ENCODE measurements at places on chromosomes 13 and 19. TPM values are rescaled to one million over a fixed set of nuclear protein-coding genes. Genes with fewer than 3 reads are reported as not detected.

Gene ZNF547
- polyA plus RNA-seq: 1.8 TPM

Gene FUT1
- polyA plus RNA-seq: 5.2 TPM

Gene MADCAM1
- 1.8 TPM for polyA plus RNA-seq

Gene SIGLEC14
- 0.15 TPM for polyA plus RNA-seq

Gene TRIP10
- polyA plus RNA-seq: 85.7 TPM

Gene ZNF57
- polyA plus RNA-seq: 13.2 TPM

Gene ANKRD27
- 20.9 TPM for polyA plus RNA-seq

Gene SELENOV
- polyA plus RNA-seq: 2.2 TPM

Gene SWSAP1
- 4.0 TPM for polyA plus RNA-seq

Gene ZNF682
- polyA plus RNA-seq: 6.9 TPM

DNA sequence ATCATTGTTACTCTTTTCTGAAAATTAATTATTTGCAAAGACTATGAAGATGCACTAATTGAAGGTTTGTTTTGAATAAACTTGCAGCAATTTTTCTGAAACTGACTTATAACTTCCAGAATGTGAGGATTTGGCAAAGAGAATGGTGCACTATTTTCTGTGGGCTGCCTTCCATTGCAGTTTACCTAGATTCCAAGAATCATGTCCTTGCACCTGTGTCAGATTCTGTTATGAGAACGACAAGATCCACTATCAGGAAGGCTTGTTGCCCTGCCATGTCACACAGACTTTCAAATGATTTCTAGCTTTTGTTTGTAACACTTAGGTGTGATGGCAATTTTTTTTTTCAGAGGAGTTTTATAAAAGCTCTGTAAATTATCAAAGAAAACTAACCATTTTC is 5.6 kb upstream of the SLAIN1 start:
- H3K4me1 ChIP-seq: no peaks in the 10 kb centered on the region
- H3K27ac ChIP-seq: no peak overlapping the region
- no peak overlapping the region for H3K4me3 ChIP-seq
- H3K27me3 ChIP-seq: peaks cover 13% of the 10 kb centered on the region

GRCh38 chr13:109655611-109656010 is 130.8 kb downstream of the IRS2 start:
- no peaks in the 10 kb centered on the region for H3K4me1 ChIP-seq
- H3K27ac ChIP-seq: no peak overlapping the region
- DNase-seq: no peak

DNA sequence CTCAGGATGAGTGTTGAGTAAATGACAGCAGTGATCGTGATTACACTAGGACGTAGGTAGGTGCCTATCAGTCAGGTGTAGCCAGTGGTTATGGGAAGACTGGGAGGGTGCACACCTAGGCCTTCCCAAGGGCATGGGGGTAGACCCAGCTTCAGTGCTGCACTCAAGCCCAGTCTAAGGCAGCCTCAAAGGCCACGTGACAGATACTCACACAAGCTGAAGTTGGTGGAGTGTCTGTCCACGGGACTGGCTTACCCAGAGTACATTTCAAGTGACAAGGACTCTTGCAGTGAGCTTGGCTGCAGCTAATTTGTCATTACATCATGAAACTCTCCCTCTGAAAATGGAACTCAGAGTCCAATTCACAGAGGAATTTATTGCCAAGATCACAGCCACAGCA is 118.3 kb downstream of the SHISA2 start:
- no peaks in the 10 kb centered on the region for H3K4me1 ChIP-seq
- H3K27ac ChIP-seq: no peak overlapping the region
- H3K27me3 ChIP-seq: peaks cover under 1% of the 10 kb centered on the region
- no peaks in the 10 kb centered on the region for H3K36me3 ChIP-seq
- DNase-seq: peak; percentile 19

DNA sequence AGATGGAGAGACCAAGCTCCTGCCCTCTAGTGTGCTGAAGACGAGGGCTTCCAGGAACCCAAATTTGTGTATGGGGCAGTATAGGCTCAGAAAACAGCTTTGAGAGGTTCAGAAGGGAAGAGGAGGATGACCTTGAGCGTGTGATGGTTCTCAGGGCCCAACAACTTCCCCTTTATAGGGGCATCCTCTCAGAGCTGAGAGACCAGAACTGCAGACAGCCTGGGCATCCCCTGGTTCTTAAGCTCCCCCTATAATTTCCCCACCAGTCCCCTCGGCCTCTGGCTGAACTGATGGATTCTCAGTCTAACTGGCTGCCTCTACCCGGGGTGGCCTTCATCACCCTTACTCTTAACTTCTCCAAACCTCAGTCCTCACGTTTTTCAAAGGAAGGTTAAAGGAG is 167.5 kb downstream of the URI1 start:
- H3K27me3 ChIP-seq: no peaks in the 10 kb centered on the region
- H3K27ac ChIP-seq: no peak overlapping the region

GRCh38 chr19:585551-586110 is 4.0 kb upstream of the HCN2 start:
- no peaks in the 10 kb centered on the region for H3K4me1 ChIP-seq
- H3K27me3 ChIP-seq: peaks cover 19% of the 10 kb centered on the region
- no peaks in the 10 kb centered on the region for H3K36me3 ChIP-seq
- DNase-seq: no peak
- no peak overlapping the region for H3K4me3 ChIP-seq

- H3K27ac ChIP-seq: peak overlapping the region; percentile 49
- H3K4me1 ChIP-seq: peaks cover 23% of the 10 kb centered on the region
- H3K4me3 ChIP-seq: no peak overlapping the region
- H3K27me3 ChIP-seq: no peaks in the 10 kb centered on the region
- H3K36me3 ChIP-seq: no peaks in the 10 kb centered on the region
- DNase-seq: no peak
Measured at GRCh38 chr13:33259296-33259695, 26.3 kb downstream of the STARD13 start.

- no peak overlapping the region for H3K27ac ChIP-seq
- no peaks in the 10 kb centered on the region for H3K36me3 ChIP-seq
- DNase-seq: no peak
- H3K4me3 ChIP-seq: no peak overlapping the region
- peaks cover 71% of the 10 kb centered on the region for H3K27me3 ChIP-seq
Measured at GRCh38 chr19:50912102-50912599, 956 bp upstream of the KLK4 start.

GRCh38 chr13:42229287-42229686 is 42.7 kb upstream of the AKAP11 start:
- H3K27ac ChIP-seq: no peak overlapping the region
- H3K36me3 ChIP-seq: no peaks in the 10 kb centered on the region
- no peaks in the 10 kb centered on the region for H3K4me1 ChIP-seq
- no peaks in the 10 kb centered on the region for H3K27me3 ChIP-seq

DNA sequence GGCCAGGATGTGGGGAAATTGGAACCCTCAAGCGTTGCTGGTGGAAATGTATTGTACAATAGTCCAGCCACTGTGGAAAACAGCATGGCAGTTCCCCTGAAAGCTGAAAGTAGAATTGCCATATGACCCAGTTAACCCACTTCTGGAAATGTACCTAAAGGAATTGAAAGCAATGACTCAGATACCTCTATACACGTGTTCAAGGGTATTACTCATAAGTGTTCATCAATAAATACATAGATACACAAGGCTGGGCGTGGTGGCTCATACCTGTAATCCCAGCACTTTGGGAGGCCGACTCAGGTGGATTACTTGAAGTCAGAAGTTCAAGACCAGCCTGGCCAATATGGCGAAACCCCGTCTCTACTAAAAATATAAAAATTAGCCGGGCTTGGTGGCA is 71.9 kb upstream of the IRS2 start:
- no peaks in the 10 kb centered on the region for H3K36me3 ChIP-seq
- no peak overlapping the region for H3K4me3 ChIP-seq
- no peaks in the 10 kb centered on the region for H3K4me1 ChIP-seq
- H3K27me3 ChIP-seq: no peaks in the 10 kb centered on the region
- no peak for DNase-seq

- H3K27ac ChIP-seq: no peak overlapping the region
- no peaks in the 10 kb centered on the region for H3K4me1 ChIP-seq
- no peak overlapping the region for H3K4me3 ChIP-seq
- no peaks in the 10 kb centered on the region for H3K36me3 ChIP-seq
Measured at GRCh38 chr19:56839652-56840450, 675 bp downstream of the PEG3 start.

DNA sequence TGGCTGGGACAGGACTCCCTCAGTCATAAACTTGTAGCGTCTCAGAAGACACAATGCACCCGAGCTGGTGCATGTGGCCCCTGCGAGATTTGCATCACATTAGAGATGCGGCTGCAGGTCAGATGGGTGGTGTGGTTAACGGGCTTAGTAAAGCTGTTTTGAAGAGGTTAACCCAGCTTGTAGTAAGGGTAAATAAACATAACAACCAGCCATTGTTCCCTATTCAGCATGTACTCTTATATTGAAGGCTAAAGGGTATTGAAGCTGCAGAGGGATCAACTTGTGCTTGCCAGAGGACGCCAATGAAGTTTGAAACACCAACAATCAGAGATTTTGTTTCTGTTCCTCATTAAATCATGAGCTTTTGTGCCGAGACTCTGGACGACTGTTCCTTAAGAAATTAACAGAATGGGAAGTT is 79.4 kb downstream of the ZIC5 start:
- no peaks in the 10 kb centered on the region for H3K36me3 ChIP-seq
- H3K4me1 ChIP-seq: no peaks in the 10 kb centered on the region
- H3K27ac ChIP-seq: no peak overlapping the region
- H3K4me3 ChIP-seq: no peak overlapping the region
- no peak for DNase-seq
- peaks cover 74% of the 10 kb centered on the region for H3K27me3 ChIP-seq

DNA sequence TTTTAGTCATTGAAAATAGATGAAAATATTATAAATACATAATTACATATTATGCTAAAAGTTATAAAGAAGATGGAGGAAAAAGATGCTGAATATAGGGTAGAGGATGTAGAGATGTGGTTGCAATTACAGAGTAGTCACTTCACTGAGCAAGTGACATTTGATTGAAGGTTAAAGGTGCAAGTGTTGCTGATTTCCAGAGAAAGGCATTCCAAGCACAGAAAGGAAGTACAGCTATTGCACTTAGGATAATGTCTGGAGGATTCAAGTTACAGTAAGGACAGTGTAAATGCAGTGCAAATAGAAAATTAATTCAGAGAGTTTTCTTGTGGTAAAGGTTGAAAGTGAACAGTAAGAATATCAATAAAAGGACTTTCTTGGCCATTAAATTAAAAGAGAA is 1721.8 kb downstream of the PCDH9 start:
- no peak overlapping the region for H3K27ac ChIP-seq
- no peaks in the 10 kb centered on the region for H3K36me3 ChIP-seq
- H3K4me3 ChIP-seq: no peak overlapping the region
- H3K4me1 ChIP-seq: no peaks in the 10 kb centered on the region
- H3K27me3 ChIP-seq: no peaks in the 10 kb centered on the region

GRCh38 chr19:54523403-54523802 is 20.8 kb downstream of the LAIR2 start:
- no peak overlapping the region for H3K27ac ChIP-seq
- no peaks in the 10 kb centered on the region for H3K36me3 ChIP-seq
- no peaks in the 10 kb centered on the region for H3K27me3 ChIP-seq

GRCh38 chr19:46221981-46222610 is 7.4 kb upstream of the IGFL1 start:
- no peak overlapping the region for H3K4me3 ChIP-seq
- H3K27me3 ChIP-seq: peaks cover 5% of the 10 kb centered on the region
- DNase-seq: peak; percentile 60

- no peaks in the 10 kb centered on the region for H3K36me3 ChIP-seq
- no peaks in the 10 kb centered on the region for H3K27me3 ChIP-seq
- H3K4me3 ChIP-seq: no peak overlapping the region
- H3K4me1 ChIP-seq: peaks cover 11% of the 10 kb centered on the region
- no peak for DNase-seq
Measured at GRCh38 chr13:94412870-94413597, 66.4 kb downstream of the DCT start.

DNA sequence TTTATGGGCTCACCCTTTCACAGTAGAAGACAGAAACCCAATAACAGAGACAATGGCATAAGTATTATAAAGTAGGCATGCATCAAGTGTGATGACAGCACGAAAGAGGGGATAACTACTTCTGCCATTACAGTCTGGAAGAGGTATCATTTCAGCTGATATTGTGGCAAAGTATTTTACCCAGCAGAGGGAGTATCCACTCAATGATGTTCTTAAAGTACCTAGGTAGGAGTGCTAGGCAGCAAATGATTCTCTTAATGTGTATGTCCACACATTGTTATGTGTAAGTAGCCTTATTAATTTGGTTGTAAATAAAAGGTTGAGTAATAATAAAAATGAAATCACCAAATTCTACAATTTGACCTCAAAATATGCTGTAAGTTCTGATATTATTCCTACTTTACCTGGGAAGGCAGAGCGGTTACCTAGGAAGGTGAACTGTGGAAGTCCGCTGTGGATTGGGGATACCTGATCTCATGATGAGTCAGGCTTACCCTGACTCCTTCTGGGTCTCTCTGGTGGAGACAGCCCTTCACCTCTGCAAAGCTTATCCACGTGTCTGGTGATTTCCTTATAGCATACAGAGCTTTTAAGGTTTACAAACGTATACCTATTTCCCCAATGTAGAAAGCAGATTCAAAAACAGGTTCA is 4.1 kb upstream of the UBAC2 start:
- no peak overlapping the region for H3K4me3 ChIP-seq
- DNase-seq: no peak
- H3K4me1 ChIP-seq: peaks cover 10% of the 10 kb centered on the region
- peak overlapping the region; percentile 33 for H3K27ac ChIP-seq

DNA sequence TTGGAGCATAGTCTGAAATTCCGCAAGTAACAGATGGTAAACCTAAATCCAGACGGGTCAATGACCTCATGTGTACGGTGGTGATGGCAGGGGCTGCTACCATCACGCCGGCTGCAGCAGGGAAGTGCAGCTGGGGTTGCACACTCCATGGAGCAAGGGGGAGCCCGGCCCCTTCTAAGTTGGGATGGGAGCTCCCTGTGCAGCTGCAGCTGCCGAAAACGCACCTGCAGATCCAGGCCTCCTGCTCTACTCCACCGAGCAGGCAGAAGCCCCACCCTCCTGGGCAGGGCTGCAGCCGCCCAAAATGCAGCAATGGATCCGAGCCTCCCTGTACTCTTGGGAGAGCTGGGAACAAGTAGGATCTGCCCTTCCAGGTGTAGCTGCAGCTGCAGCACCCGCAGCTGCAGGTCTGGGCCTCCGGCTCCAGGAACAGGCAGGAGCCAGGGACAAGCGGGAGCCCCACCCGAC is 25.5 kb downstream of the KBTBD6 start:
- no peak overlapping the region for H3K4me3 ChIP-seq
- no peak overlapping the region for H3K27ac ChIP-seq
- no peaks in the 10 kb centered on the region for H3K36me3 ChIP-seq

GRCh38 chr13:38767506-38768265 is 80.8 kb downstream of the FREM2 start:
- no peaks in the 10 kb centered on the region for H3K4me1 ChIP-seq
- H3K36me3 ChIP-seq: no peaks in the 10 kb centered on the region
- no peak overlapping the region for H3K4me3 ChIP-seq
- no peak for DNase-seq

- no peaks in the 10 kb centered on the region for H3K36me3 ChIP-seq
Measured at GRCh38 chr19:56811480-56811879, 29.0 kb downstream of the PEG3 start.

GRCh38 chr19:48148576-48148975 is 21.6 kb downstream of the LIG1 start:
- H3K4me3 ChIP-seq: no peak overlapping the region
- H3K27ac ChIP-seq: no peak overlapping the region
- no peaks in the 10 kb centered on the region for H3K36me3 ChIP-seq
- no peaks in the 10 kb centered on the region for H3K4me1 ChIP-seq
- no peak for DNase-seq

- H3K4me3 ChIP-seq: no peak overlapping the region
- no peaks in the 10 kb centered on the region for H3K4me1 ChIP-seq
- no peak overlapping the region for H3K27ac ChIP-seq
Measured at GRCh38 chr13:43776501-43777079, 10.2 kb downstream of the ENOX1 start.
